RWPE1 (cell line): ENCODE measurements at places on chromosomes 11 and 22.

- no peak for DNase-seq
Observed at GRCh38 chr11:5288108-5288905, 13.4 kb downstream of the OR51B4 start.

- DNase-seq, result no peak
Observed at GRCh38 chr11:33689501-33689900, 11.1 kb downstream of the C11orf91 start.

DNA sequence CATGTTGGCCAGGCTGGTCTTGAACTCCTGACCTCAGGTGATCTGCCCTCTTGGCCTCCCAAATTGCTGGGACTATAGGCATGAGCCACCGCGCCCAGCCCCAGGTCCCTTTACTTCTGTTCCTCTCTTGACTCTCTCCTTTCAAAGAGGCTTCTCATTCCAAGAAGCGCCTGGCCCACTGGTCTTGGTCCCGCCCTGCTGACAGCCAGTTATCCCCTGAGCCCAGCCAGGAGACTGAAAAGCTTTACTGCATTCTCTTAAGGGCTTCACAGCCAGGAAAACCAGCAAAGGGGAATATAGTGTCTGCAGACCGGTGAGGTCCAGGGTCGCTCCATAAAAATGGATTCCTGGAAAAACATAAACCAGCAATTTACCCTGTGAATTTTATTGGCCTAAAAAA is 68.3 kb downstream of the NFAM1 start:
- no peak for DNase-seq

DNA sequence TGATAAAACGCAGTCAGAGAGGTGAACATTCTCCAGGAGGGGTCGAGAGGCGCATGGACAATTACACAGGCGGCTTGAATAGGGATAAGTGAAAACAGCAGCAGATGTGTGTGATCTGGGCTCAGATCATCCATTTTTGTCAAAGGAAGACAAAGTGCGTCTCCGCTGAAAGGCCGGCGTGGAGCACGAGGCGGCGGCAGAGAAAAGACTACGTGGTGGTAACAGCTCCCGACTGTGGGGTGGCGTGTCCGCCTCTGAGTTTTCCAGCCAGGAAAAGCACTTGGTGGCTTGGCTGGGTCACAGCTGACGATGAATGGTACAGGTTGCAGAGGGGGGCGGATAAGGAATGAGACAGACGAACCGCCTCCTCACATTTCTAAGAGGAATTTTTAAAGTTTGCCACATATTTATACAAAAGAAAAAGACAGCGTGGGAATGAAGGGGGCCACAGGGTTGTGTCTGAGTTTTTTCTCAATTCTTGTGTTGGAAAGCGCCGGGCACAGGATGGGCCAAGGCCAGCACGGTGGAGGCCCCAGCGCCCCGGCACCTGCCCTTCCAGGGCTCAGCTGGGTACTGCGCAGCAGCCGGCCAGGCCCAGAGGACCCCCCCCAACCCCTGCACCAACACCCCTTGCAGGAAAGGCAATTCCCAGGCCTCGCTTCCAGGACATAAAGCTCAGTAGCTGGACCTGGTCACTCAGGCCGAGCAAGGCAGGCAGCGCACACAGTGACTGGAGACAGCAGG is 80.4 kb downstream of the TRMU start:
- DNase-seq, result no peak

GRCh38 chr11:2448661-2449547 is 4.1 kb downstream of the KCNQ1 start:
- DNase-seq, result no peak

DNA sequence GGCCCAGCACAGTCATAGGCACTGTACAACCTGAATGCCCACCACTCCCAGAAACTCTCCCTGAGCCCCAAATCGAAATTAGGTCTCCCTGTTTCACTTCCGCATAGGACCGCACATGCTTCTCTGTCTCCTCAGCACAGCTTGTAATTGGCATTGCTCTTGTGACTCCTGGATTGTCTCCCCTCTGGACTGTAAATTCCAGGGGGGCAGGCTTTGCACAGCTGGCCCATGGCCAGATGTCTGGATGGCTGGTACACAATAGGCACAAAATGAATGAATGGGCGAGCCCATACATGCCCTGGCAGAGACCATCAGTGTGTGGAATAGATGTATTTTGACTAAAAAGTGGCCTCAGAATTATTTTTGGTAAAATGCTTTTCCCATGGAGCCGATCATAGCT is 63.3 kb upstream of the PHF21B start:
- no peak for DNase-seq

DNA sequence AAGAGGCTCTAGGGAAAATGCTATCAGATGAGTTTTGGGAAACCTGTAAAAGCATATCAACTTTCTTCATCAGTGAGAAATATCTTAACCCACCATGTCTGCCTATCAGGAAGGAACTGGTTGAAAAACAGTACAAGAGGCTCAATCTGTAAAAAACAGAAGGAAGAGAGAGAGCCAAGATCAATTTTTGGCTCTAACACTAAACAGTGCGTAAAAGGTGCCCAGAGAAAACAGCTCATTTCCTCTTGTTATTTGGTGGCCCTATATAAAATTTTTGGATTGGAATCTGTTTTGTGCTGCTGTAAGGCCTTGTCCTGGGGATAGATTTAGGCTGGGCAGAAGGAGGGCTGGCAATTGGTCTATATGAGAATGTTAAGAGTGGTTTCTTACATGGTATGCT is 12.1 kb downstream of the MS4A2 start:
- no peak for DNase-seq

- peak; percentile 90 for DNase-seq
Observed at GRCh38 chr11:110196241-110196754, 100.1 kb downstream of the RDX start.

DNA sequence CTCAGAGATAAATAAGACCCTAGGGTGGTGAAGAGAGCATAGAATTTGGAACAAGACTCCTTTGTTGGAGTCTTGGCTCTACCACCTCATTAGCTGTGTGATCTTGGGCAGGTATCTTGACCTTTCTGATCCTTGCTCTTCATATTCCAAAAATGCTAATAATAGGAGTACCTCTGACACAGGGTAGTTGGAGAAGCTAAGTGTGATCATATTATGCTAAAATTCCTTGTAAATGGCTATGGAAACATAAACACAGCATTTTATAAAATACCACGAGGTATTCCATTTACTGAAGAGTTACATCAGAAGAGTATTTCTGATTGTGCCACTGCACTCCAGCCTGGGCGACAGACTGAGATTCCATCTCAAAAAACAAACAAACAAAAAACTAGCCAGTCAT is 9.4 kb downstream of the PTPRJ start:
- DNase-seq, result no peak

GRCh38 chr22:31344578-31345330 is 1.4 kb downstream of the PATZ1 start:
- no peak for DNase-seq

DNA sequence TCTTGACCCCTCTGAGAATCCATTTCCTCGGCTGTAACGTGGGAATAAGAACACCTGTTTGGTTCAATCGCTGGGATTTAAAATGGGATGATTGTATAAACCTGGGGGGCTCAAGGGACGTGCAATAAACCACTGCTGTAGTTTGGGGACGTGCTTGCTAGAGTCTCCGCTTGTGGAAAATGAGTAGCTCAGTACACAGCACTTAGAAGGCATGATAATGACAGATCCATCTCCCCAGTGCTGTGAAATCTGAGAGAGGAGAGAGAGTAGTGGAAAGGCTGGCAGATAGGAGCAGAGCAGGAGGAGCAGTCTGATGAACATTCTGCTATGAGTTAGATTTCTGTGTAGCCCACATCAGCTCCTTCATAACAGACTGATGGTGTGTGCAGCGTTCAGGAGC is 256.5 kb downstream of the MN1 start:
- DNase-seq, result no peak

DNA sequence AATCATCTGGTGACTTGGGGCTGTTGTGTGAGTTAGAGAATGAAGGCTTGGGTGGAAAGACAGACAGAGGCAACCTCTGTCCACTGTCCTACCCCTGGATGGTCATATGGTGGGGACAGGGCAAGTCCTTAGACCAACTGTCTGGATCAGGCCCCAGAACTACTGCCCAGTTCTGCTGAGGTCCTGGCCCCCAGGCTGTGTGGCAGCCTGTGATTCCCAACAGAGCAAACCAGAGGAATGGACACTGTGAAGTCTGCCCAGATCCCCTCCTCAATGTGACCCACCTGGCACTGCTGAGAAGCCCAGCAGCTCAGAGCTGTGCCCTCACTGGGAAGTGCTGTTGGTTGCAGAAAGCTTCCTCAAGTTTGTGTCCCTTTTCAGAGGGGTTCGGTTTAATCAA is 69.0 kb downstream of the GGTLC2 start:
- DNase-seq, result no peak

GRCh38 chr11:30377347-30377746 is 54.4 kb downstream of the ARL14EP start:
- DNase-seq, result peak; percentile 26

DNA sequence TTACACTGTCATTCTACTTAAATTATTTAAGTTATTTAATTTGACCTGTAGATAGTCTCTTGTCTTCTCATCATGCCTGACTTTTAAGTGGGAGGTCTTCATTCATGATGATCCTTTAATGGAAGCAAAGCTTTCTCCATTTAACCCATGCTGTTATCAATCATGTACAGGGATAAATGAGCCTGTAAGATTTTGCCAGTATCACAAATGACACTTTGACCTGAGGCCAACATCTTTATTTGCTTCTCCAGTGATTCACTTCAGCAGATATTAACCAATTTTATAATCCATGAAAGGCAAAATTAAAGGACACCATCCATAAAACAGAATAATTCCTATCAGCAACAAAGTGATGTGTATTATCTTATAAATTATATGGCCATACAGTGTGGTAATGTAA is 7.7 kb downstream of the CCDC73 start:
- no peak for DNase-seq

DNA sequence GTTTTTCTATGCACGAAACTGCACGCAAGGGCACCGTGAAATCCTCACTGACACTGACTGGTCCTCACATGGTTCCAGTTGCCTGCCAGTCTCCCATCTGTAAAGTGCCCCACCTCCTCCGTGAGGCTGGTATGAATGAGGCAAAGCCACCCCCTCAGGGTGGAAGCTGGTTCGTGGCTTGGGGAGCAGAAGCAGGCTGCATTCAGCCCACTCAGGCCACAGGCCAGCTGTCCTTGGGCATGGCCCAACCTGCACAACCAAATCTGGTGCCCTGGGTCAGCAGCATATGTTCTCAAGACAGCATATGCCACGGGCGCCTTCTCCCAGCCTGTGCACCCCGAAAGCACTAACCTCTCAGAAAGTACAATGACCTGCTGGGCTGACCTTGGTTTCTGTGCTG is 29.3 kb downstream of the SERPINH1 start:
- DNase-seq, result no peak
